ENCODE measurements at places on chromosomes 16 and 17. TPM values are rescaled to one million over a fixed set of nuclear protein-coding genes. Genes with fewer than 3 reads are reported as not detected.

Gene PLA2G15
- polyA plus RNA-seq, result 17.5 TPM

Gene FOXC2
- polyA plus RNA-seq, result 3.7 TPM

Gene HES7
- polyA plus RNA-seq, result 1.5 TPM

Gene GNG13
- not detected for polyA plus RNA-seq

Gene TEKT5
- 0.48 TPM for polyA plus RNA-seq

Gene LAT
- polyA plus RNA-seq, result 0.56 TPM

All from cardiac muscle cell (in vitro differentiated cells and primary cell).